ENCODE measurements at places on chromosomes 12 and 14.

GRCh38 chr12:57541001-57541400 is 6.0 kb downstream of the DCTN2 start:
- no peak for DNase-seq

- DNase-seq, result no peak
Measured at GRCh38 chr14:66105815-66106214, 380.4 kb upstream of the CCDC196 start.

GRCh38 chr14:106039400-106039799 is 513.0 kb downstream of the TMEM121 start:
- peak; percentile 12 for DNase-seq

GRCh38 chr14:76509311-76509710 is 133.4 kb downstream of the ESRRB start:
- DNase-seq, result no peak

- no peak for DNase-seq
Measured at GRCh38 chr12:63276537-63277365, 125.8 kb upstream of the AVPR1A start.

- no peak for DNase-seq
Measured at GRCh38 chr12:124605150-124605882, 37.9 kb upstream of the NCOR2 start.

GRCh38 chr12:113788020-113788856 is 177.9 kb downstream of the RBM19 start:
- DNase-seq, result no peak

- no peak for DNase-seq
Measured at GRCh38 chr12:127567531-127567930, 699.4 kb upstream of the TMEM132C start.

- no peak for DNase-seq
Measured at GRCh38 chr12:92938638-92939037, 9.5 kb upstream of the EEA1 start.

DNA sequence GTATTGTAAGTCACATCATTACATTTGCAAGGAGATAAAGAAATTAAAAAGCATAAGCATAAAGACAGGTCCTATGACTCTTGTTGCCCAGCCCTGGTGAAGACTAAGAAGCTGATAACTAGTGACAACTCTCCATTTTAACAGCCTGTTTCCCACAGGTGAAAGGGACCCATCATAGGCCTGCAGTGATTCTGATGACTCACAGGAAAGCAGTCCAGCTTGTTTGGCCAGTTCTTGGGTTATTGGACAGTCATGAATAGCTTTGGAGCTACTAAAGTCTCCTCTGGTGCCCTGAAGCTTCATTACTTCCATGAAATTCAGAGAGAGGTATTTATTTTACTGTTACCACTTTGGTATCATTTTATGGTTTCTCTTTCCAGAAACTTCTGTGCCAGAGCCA is 55.5 kb upstream of the DYRK2 start:
- no peak for DNase-seq

DNA sequence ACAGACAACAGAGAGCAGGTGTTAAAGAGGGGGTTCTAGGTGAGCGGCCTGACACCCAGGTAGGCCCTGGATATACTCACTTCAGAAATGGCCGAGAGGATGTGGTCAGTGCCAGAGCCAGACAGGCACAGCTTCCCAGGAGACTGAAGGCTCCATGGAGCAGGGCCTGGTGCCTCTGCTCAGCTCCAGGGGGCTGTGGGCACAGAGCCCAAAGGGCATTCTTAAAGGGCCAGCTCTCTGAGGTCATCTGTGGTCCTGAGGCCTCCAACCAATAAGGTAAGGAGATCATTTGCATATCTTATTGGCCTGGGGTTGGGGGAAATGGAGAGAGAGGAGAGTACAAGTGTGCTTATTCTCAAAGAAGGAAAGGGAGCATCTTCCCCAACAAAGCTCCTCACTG is 9.7 kb upstream of the PCK2 start:
- DNase-seq, result no peak

DNA sequence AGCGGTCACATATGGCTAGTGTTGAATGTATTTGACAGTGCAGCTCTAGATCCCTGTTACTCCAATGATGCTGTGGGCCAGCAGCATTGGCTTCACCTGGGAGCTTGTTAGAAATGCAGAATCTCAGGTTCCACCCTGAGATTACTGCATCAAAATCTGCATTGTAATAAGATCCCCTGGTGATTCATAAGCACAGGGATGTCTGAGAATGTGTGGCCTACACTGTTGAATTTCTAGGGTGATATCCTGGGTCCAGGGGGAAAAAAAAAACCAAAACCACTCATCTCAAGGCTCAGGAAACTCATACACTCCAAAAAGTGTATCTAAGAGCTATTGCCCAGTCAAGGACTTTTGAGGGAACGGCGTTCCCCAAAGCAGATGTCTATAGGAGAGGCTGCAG is 196.8 kb downstream of the PPM1H start:
- no peak for DNase-seq

GRCh38 chr14:96130391-96130790 is 74.2 kb upstream of the BDKRB2 start:
- no peak for DNase-seq

DNA sequence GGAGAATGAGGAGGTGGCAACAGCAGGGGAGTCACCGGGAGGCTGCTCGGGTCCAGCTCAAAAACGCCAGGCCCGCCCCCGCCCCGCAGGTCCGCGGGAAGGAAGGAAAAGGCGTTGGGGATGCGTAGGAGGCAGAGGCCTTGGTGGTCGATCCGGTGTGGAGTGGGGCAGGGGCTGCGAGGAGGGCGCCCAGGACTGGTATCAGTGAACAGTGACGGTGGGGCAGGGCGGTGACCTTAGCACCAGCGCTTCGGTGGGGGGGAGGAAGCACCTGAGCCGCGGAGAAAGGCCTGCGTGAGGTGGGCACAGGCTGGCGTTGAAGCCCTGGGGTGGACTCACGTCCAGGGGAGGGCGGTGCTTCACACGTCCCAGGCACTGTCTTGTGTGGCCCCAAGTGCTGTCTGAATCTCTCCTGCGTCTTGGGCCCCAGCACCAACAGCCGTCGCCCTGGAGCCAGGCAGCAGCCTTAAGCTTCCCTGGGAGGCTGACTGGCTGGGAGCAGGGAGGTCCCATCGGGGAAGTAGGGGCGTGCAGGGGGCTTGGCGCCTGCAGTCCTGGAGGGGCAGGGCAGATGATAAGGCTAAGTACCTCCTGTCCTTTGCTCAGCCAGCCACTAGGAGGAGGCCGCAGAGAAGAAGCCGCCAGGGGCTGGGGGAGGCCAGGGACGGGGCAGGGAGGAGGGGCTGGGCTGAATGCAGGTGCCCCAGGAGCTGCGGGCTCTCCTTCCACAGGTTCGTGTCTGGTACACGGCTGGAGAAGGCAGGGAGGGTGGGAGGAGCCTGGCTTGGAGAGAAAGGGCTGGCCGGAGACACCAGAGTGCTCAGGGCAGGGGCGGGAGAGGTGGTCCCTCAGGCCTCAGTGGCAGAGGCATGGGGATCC is 26.5 kb downstream of the ZBTB42 start:
- peak; percentile 14 for DNase-seq

DNA sequence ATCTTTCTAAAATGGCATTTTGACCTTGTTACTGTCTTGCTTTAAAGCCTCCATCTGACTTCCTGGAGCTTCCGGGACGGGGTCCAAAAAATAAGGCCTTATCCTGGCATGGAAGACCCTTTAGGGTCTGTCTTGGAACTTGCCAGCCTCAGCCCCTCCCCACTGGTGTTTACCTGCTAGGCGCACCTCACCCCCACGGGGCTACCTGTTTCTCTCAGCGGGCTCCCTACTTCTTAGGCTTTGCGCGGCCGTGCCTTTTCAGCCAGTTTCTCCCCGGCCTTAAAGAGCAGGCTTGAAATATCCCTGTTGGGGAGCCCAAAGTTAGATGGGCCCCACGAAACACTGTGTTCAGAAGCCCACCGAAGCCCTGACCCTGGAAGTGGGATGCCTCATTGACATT is 5.1 kb downstream of the RTL1 start:
- no peak for DNase-seq

- no peak for DNase-seq
Measured at GRCh38 chr14:55101698-55102097, 27.4 kb upstream of the LGALS3 start.

DNA sequence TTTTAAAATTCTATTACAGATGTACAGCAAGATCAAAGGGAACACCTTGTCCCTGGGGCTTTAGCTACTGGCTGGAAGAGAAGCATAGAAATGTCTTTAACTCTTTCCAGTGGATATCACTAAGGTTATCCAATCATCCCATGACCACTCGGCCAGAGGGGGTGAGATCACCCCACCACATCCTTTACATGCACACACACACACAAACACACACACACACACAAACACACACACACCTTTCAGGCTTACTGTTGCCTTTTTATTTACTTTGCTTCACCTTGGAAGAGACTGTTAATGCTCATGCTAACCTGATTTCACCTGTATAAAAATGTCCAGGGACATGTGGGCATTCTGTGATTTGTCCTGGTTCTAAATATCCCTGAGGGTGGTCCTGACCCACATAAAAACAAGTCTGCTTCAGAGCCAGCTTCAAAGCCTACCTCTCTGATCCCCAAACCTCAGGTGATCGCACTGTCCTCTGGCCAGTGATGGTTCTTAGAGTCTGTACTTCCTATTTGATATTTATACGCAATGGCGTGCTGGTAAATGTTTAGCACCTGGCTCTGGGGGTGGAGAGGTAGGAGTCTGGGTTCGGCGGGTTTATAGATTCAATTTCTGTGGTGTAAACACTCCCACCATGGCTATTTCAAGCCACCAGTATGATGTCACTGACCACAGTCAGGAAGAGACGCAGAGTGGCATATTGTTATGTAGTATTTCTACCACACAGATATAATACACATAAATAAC is 166.1 kb upstream of the EEA1 start:
- DNase-seq, result no peak

- DNase-seq, result no peak
Measured at GRCh38 chr14:46259536-46259935, 392.0 kb downstream of the RPL10L start.

- DNase-seq, result no peak
Measured at GRCh38 chr14:95307402-95308041, 12.2 kb downstream of the CLMN start.

- no peak for DNase-seq
Measured at GRCh38 chr12:107512391-107512790, 173.2 kb upstream of the PWP1 start.

GRCh38 chr12:76417116-76417515 is 68.9 kb upstream of the BBS10 start:
- DNase-seq, result no peak

DNA sequence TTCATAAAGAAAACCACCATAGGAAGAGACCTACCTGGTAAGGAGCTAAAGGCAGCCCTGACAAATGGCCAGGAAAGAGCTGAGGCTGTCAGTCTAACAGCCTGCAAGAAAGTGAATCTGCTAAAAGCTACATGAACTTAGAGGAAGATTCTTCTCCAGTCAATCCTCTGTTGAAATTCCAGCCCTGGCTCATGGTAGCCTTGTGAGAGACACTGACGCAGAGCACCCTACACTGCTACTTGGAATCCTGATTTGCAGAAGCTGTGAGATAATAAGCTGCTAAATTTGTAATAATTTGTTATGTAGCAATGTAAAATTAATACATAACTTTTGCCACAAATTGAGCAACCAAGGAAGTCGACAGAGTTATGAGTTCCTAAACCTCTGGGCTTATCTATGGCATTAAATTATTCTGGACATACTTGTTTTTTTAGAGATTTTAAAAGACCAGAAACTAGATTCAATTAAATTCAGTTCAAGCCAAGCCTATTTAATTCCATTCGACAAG is 257.0 kb downstream of the ETNK1 start:
- DNase-seq, result no peak

DNA sequence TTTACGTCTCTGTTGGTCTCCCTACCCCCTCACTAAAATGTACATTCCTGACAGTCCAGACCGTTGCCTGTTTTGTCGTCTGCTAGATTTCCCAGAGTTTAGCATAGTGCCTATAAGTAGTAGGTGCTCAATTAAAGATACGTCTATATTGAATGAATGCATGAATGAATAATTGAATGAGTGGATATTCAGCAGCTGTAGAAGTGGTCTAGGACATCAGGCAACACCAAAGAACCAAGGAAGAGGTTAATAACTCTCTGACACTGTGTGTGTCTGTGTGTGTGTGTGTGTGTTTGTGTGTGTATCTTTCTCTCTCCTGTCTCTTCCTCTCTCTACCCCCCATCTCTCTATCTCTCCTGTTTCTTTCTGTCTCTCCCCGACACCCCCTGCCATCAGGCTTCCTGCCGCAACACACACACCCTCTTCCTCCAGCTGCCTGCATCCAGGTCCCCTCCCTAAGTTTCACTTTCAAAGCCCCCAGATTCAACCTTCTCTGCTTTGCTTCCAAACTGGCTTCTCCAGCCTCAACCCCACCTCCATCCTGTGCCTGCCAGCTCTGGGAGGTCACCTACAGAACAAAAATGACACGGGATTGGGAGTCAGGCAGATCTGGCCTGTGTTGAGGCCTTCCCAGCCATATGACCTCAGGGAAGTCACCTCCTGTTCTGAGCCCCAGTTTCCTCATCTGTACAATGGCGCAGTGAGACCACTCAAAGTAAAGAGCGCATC is 119.9 kb upstream of the NCOR2 start:
- no peak for DNase-seq

- DNase-seq, result no peak
Measured at GRCh38 chr12:88360343-88360742, 218.2 kb downstream of the TMTC3 start.
